ENCODE measurements at places on chromosomes 1 and 21.

GRCh38 chr1:107575226-107575625 lies 389.8 kb downstream of the VAV3 start:
- no peak for DNase-seq

GRCh38 chr1:92949937-92950817 lies 11.1 kb downstream of the DIPK1A start:
- DNase-seq = no peak

- DNase-seq = no peak
Measured at GRCh38 chr1:8922962-8923361, 22.7 kb upstream of the CA6 start.

GRCh38 chr1:89350298-89350697 lies 13.6 kb upstream of the GBP6 start:
- DNase-seq = no peak

- no peak for DNase-seq
Measured at GRCh38 chr1:45772971-45773370, 22.5 kb upstream of the IPP start.

DNA sequence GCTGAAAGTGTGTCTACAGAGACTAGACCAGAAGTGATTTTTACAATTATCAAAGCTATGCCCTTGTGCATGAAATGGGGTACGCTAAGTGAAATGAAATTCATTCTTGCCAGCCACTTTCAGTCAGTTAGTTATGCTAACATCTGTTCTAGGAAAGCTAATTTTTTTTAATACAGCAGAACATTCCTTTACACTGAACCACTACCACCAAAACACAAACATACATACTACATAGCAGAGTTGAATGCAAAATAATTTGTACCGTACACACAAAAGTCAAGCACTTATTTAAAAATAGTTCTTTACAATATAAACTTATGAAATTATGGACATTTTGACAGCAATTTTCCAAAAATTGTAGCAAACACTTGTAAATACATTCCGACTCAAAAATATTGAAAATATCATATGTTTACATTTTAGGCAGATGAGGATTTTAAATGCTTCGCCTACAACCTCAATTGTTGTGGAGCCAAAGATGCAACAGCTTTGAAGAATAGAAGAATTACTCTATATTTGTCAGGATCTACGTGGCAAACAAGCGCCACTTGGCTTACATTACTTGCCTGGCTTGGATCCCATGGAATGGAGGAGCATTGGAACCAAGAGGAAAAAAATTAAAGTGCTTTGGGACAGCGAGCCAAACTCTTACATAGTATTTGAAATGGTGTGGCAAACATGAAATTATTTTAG lies 30.6 kb downstream of the WLS start:
- DNase-seq = no peak

GRCh38 chr1:178124115-178124514 lies 30.2 kb downstream of the RASAL2 start:
- no peak for DNase-seq

GRCh38 chr1:102757363-102757762 lies 351.0 kb downstream of the COL11A1 start:
- DNase-seq = no peak

DNA sequence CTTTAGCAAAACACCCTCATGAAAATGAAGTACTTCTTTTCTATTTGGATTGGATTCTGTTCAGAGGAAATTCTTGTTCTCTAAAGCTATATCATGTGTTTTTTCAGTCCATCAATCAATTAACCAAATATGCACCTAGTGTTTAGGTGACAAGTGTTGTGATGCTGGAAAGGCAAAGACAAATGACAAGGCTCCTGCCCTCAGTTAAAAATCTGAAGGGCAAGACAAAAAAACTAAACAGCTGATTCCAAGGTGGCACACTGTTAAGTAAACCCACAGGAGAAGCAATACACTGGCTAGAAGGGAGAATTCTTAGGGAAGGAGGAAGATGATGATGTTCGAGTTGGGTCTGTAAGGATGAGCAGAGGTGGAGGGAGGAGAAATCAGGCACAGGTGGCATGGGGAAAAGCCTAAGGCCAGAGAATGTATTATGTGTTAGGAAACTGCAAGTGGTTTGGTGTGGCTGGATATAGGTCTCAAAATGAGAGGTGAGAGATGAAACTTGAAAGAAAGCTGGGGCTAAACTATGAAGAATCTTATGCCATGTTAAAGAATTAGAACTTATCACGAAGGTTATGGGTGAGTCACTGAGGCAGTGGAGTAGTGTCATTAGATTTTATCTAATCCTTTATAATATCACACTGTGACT lies 51.8 kb upstream of the GFI1 start:
- no peak for DNase-seq

DNA sequence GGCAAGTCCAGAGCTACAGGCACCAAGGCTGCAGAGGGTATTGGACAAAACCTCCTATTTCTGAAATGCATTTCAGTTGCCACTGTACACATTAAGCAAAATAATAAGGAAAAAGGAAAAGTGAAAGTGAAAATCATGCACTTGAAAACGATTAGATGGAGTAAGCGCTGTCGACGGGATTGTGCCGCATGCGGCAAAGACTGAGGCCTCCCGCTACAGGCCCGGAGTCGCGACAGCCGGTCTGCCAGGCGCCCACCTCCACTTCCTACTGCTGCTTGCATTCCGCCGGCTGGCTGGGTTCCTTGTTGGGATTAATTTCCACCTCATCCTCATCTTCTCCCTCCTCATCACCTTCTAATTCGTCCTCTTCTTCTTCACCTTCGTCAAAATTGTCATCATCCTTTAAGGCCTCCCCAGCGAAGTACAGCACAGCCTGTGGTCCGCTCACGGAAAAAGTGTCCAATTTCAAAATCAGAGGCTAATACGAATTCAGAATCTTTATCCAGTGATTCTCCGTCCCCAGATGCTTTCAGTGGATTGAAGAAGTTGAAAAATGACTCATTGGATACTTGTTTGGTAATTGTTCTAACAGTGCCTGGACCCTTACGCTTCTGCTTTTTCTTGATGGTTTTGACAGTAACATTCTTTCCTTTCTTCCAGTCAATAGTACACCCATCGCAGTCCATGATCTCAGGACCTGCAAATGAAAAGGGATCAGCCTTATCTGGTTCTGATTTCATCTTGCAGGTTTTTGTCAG lies 38.0 kb downstream of the CD58 start:
- no peak for DNase-seq

- no peak for DNase-seq
Measured at GRCh38 chr21:28937737-28938136, 54.9 kb downstream of the LTN1 start.

- DNase-seq = no peak
Measured at GRCh38 chr1:156500543-156500792, at the start of gene MEF2D. MEF2D (minus strand) TSS chr1:156500775; CDS start chr1:156483292, 17,483 bp downstream.

- no peak for DNase-seq
Measured at GRCh38 chr1:163896001-163896400, 574.2 kb downstream of the NUF2 start.

GRCh38 chr1:232484856-232485255 lies 145.1 kb downstream of the SIPA1L2 start:
- DNase-seq = no peak

GRCh38 chr1:180953291-180954004 lies 40.8 kb downstream of the KIAA1614 start:
- no peak for DNase-seq

- no peak for DNase-seq
Measured at GRCh38 chr21:23968722-23969647, 1638.3 kb downstream of the MRPL39 start.

DNA sequence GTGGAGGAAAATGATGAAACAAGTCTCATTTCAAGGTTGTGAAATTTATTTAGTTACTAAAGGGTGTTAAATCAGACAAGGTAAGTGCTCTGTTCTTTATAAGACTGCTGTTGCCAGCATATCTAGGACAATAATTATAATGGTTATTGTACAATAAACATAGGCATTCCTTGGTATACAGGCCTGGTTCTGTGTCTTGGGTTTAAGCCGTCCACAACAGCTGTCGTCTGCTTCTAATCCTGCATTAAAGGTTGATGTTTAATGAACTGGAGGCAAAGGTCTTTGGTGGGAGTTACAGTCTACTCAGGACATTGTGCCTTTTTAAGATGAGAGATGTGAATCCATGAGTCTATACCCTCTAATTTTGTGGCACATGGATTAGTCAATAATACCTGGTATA lies 23.4 kb upstream of the FMO4 start:
- no peak for DNase-seq

DNA sequence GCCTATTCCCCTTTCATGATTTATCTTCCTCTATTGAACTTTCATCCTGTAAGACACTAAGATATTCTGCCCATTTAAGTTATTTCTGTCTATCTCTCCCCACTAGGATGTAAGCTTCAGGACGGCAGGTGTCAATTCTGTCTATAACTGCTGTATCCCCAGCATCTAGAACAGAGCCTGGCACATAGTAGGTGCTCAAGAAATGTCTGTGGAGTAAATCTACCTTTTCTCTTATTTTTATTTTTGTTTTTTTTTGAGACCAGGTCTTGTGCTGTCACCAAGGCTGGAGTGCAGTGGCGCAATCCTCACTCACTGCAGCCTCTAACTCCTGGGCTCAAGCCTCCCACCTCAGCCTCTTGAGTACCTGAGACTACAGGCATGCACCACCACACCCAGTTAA lies 5.6 kb downstream of the CD52 start:
- DNase-seq = no peak

- DNase-seq = no peak
Measured at GRCh38 chr1:20382711-20383110, 92.0 kb downstream of the VWA5B1 start.

GRCh38 chr1:108878678-108879077 lies 1.9 kb downstream of the GPSM2 start:
- no peak for DNase-seq

DNA sequence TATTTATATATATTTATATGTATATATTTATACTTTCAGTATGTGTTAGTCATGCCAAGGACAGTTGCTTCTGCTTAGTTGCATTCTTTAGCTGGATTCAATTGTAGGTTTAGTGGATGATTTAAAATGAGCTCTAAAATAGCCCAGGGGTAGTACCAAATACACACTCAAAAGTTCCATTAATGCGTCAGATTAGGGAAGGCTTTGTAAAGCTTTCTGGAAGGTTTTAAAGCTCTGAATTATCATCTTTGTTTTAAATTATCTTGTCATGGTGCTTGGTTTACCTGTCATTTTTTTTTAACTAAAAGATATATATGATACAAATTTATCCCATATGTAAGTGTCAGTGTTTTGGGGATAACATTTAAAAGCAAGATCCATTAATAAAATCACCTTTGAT lies 242.7 kb upstream of the ADAMTS5 start:
- no peak for DNase-seq

DNA sequence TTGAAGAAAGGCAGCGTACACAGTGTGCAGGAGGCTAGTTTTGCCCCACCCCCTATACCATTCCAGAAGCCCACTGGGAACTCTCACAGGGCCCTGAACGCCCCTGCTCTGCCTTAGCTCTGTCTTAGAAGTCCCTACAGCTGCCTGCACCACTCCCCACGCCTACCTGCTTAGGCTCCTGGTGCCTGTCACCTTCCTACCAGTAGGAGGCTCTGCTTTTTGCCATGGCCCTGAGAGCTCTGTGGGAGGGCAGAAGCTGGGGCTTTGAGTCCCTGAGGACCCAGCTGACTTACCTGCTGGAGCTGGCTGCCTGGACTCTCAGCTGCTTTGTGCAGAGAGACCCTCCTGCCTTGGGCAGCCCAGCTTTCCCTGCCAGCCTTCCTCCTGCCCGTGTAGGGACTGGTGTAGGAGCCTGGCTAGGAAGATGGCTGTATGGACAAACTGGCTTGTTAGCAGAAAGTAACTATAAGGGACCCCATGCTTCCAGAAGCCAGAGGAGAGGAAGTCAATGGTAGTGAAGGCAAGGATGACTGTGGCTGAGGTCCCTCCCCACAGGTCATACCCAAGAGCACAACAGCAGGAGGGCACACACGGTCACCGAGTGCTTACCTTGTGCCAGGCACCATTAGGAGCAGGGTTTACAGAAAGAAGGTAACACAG lies 9.8 kb upstream of the CELSR2 start:
- DNase-seq = no peak

DNA sequence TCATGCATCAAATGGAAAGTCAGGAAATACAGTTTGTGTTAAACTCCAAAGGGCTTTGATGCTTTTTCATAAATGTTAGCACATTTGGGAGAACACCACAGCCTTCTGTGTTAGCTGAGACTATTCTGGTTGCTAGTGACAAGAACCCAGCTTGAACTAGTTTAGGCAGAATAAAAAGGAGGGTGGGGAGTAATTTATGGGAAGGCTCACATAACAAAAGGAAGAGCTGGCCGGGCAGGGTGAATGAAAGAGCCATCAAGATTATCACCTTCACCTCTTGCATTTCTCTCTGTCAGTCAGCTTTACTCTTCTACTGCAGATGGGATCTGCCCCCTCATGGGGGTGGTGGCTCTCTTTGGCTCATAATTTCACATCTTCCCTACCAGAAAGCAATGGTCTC lies 75.4 kb upstream of the VTCN1 start:
- DNase-seq = no peak

DNA sequence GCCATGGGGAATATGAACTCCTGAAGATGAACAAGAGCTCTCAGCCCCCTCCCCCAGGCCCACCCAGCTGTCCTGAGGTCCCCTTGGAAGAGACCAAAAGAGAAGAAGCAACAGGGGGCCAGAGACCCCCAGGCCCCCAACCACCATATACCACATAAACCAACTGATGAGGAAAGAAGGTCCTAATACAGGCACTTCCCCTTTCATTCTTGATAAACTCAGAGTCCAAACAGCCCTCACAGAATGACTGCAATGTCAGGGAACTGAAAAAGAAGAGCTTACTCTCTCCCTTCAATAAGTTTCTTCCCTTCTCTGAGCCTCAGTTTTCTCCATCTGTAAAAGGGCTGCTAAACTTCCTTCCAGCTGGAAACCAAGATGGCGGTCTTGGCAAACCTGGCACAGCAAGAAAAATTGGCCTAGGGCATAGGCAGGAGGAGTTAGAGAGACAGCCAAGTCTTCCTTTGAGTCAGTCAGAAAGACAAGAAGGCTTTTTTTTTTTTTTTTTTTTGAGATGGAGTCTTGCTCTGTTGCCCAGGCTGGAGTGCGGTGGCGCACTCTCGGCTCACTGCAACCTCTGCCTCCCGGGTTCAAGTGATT lies 90.5 kb downstream of the VWA5B1 start:
- no peak for DNase-seq

DNA sequence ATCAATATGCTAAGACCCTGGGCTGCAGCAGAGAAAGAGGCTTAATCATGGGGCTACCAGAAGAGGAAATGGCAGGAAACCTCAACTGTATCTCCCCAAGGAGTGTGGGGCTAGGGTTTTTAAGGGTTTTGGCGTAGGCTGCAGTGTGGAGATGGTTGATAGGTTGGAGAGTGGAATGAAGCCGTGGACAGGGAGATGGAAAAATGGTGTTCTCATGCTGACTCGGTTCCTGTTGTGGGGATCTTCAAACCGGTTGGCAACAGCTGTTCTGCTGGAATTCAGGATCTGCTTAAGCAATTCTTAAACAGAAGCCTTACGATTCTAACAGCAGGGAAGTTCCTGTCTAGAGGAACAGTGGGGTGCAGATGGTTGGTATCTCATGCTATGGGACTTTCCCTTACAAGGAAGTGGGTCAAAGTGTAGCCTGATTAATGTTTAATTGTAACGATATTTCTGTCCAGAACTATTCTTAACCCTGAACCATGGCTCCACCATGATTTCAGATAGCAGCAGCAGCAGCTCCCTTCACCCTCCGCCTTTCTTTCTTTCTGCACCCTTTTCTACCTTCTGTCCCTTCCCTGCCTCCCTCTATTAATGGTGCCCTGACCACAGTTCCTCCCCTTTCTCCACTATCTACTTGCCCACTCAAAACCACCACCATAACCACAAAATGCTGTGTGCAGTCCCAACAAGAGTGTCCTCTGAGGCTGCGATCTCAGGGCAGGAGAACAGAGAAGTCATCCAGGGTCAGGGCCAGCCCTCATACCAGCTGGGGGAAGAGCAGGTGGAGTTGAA lies 30.8 kb downstream of the RSPH1 start:
- DNase-seq = no peak

- DNase-seq = no peak
Measured at GRCh38 chr1:115781343-115781742, 12.8 kb upstream of the CASQ2 start.

All from HCT116 (cell line).